Activated T-helper 9 cell treated with anti-CD3 and anti-CD28 coated beads, Interleukin-2, amount 50 U/mL, for 16 hours (primary cell): ENCODE measurements at places on chromosomes 1 and 21.

- DNase-seq = no peak
These were observed 173.1 kb downstream of the KIF26B start for GRCh38 chr1:245327842-245328241.

DNA sequence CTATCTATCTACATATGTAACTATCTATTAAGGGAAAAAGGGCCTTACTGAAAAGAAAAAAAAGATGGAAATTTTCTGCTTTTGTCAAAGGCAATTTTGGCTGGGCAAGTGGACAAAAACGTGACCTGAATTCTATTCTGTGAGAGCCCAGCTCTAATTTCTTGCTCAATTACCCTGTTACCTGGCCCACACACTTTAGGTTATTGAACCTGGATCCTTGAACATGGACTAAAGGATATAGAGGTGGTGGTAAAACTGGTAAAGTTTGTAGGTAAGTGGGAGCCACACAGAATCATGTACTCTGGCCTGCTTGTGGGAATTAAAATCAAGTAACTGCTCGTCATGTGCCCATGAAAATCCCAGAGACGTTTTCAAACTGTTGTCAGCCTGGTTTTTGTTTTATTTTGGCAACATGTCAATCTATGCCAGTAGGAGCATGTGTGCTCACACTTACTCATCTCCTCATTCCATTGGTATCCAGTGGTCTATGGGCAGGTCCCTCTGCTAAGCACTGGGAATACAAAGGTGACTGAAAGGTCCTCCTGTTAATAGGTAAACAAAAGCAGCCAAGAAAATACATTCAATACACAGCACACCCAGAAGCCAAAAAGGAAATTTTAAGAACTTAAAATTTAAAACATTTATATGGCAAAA, 113.7 kb upstream of the WARS2 start:
- DNase-seq = no peak

GRCh38 chr1:89962024-89962741, 32.7 kb upstream of the ZNF326 start:
- no peak for DNase-seq

DNA sequence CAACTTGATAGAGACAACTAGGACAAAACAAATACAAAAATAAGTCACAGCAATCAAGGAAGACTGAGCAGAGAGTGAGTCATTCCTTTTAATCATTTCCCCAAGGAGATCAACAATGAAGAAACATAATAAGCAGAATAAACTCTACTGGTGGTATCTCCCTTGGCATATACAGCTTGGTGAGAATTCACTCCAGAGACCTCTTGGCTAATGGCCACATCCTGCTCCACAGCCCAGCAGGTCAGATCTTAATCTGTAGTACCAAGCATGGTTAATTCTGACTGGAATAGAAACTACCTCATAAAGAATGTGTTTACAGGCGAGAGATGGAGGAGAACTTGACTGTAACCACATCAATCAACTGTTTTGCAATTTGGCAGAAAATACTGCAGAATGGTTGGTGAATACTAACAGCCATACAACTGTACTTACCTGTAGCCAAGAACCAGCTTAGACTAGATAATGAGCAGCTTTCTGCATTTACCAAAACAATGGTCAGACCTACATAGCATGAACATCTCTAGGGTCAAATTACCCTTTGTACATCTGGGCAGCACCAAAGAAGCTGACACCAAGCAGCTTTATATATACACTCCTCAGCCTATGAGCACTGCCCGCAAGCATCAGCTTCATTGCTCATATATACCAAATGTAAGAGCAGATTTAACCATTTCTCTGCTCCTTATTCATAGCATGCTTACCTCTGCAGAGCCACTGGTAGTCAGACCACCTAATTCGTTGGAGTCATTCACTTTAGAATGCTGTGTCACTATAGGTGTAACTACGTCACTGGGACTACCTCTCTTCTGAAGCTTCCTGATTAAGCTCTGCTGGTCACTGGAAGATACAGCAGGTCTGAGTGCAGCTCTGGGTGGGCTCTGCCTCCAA, 51.0 kb downstream of the KIAA0319L start:
- peak; percentile 10 for DNase-seq

DNA sequence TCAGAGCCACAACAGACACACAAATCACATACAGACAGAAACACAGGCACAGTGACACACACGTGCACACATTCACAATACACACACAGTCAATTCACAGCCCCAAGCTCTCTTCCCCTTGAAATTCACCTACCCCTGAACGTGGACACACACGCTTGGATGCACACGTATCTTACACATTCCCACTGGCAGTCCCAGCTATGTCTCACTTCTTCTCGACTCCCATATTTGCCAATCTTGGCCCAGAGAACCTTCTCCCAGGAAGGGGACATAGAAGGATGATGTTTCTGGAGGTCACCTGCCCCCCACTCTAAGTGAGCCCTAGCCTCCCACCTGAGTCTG, 1.6 kb downstream of the CRYBG2 start:
- DNase-seq = no peak

DNA sequence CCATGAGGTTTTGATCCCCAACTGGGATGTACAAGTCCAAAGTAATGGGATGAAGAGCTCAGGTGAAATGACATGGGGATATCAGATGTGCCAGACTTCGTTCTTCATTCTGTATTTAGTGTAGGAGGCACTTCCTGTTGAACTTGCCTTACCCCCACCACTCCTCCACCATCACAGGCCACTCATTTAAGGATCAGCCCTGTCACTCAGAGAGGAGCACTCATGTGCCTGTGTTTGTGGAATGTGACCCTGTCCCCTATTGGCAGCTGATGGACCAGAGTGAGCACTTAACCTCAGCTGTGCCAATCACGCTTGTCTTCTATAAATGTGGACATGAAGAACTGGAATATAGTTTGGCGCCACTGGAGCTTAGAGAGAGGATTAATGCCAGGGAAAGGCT, 91.4 kb upstream of the CTTNBP2NL start:
- DNase-seq = no peak

- peak; percentile 10 for DNase-seq
These were observed 594 bp downstream of the LUZP1 start for GRCh38 chr1:23168079-23168444.

DNA sequence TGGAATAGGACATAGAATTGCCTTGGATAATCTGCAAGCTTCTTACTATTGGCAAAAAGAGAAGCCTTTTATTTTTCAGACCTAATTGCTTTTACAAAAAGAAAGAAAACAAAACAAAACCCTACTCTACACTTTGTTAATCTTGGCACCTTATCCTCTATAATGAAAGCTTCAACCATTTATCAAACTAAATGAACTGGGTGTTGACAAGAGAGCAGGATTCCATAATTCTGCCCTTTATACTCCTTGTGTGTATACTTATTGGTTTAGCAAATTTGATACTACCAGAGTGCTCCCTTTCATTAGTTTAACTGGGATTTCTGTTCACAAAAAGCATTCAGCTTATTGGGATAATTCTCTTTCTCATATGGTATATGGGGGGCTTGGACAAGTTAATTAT, 3.0 kb upstream of the TMCC2 start:
- DNase-seq = no peak

- DNase-seq = no peak
These were observed 155.9 kb upstream of the RUNX1 start for GRCh38 chr21:35204850-35205541.

GRCh38 chr21:34908419-34909055, 140.6 kb downstream of the RUNX1 start:
- DNase-seq = no peak
